Tongue (tissue), 3 donors: ENCODE measurements at places on chromosomes 6 and 20.

DNA sequence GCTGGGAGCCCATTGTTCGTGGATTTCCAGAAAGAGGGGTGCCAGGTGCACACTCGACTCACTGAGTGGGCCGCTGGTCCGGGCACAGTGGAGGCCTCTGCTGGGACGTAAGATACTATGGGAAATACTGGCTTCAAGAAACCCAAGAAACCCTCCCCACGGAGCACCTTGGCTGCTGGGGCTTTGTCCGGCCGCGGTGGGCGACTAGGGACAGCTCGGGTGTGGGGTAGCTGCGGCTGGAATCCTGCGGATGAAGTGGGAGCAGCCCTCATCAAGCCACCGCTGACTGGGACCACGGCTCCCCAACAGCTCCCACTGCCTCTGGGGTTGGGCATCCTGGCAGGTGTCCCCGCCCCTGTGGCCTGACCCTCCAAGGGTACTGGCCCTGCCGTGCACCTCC, 69.5 kb upstream of the GATA5 start:
- no peak for DNase-seq

DNA sequence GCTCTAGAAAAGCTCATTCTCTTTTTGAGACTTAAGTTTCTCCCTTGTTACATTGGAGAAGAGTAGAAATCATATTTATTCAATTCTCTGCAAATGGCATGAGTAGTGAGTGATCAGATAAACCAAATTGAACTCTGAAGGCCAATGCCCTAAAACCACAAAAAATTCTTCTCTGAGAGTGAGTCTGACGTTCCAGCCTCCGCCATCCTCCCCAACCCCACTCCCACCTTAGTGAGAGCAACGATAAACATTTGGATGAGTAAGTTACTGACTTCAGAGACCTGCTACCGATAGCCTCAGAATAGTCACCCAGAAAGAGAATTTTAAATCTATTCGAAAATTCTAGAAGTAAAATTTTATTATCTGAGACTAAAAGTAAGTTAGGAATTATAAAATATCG, 94.6 kb downstream of the TFAP2A start:
- DNase-seq: no peak

- DNase-seq: no peak
Observed at GRCh38 chr6:90293319-90293953, 3.2 kb downstream of the BACH2 start.

- no peak for DNase-seq
Observed at GRCh38 chr20:52098186-52098585, 93.4 kb downstream of the ZFP64 start.

DNA sequence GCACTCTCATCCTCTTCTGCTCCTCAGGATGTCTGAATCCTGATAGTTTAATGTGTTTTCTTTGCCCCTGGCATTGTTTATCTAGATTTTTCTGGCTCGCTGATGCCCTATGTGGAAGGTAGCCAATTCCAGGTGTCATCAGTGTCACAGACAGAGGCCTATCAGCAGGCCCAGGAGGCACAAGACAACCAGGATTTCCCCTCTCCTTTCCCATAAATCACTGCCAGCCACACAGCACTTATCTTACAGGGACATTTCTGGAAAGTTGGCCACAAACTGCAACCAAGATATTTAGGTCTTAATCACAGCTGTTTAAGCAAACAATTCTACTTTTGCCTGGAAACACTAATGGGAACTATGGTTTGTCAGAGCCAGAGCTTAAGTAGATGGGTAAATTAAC, 28.1 kb downstream of the ADGRF5 start:
- DNase-seq: no peak

DNA sequence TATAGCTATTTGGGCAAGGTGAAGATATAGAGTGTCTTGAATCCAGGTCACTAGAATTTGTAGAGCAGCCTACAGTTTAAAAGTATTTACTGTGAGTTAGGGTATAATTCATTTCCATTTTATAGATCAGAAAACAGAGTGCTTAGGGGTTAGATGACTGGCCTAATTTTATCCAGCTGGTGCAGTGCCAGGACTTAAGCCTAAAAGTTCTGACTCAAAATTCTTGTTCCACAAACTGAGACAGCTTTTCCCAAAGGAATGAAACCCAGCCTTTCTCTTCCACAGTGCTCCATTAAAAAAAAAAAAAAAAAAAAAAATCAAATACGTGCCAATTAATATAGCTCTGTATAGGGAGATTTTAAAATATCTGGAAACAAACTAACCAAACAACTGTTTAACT, 441.0 kb upstream of the MARCKS start:
- no peak for DNase-seq
